ENCODE measurements at places on chromosomes 5 and 9. TPM values are rescaled to one million over a fixed set of nuclear protein-coding genes. Genes with fewer than 3 reads are reported as not detected.

Gene PNPLA7
- polyA plus RNA-seq = 0.32 TPM

Gene ARAP3
- polyA plus RNA-seq = not detected

Gene IL3
- not detected for polyA plus RNA-seq

Gene IFNA2
- polyA plus RNA-seq = not detected

Gene PRDM9
- not detected for polyA plus RNA-seq

Gene FSTL4
- polyA plus RNA-seq = not detected

Gene ACER2
- not detected for polyA plus RNA-seq

Gene CCL28
- 12.1 TPM for polyA plus RNA-seq

Gene SPOUT1
- 64.7 TPM for polyA plus RNA-seq

Gene AQP3
- 5.2 TPM for polyA plus RNA-seq

Gene SHB
- 0.39 TPM for polyA plus RNA-seq

Gene LURAP1L
- not detected for polyA plus RNA-seq

Gene MSH3
- 13.7 TPM for polyA plus RNA-seq

Gene RAB3C
- not detected for polyA plus RNA-seq

All from immature natural killer cell (primary cell).